ENCODE measurements at places on chromosomes 6 and 20. TPM values are rescaled to one million over a fixed set of nuclear protein-coding genes. Genes with fewer than 3 reads are reported as not detected.

STK4 gene
- total RNA-seq, result 4.5 TPM

MICB gene
- 0.20 TPM for total RNA-seq

IMPG1 gene
- not detected for total RNA-seq

DNAAF9 gene
- 56.6 TPM for total RNA-seq

NRN1 gene
- total RNA-seq, result 7.0 TPM

AKAP12 gene
- 6.4 TPM for total RNA-seq

GPR31 gene
- total RNA-seq, result not detected

POLH gene
- total RNA-seq, result 4.8 TPM

RIPPLY2 gene
- not detected for total RNA-seq

NDUFAF5 gene
- 33.6 TPM for total RNA-seq

CCNC gene
- total RNA-seq, result 45.4 TPM

BEND3 gene
- 1.7 TPM for total RNA-seq
